Tibial nerve (tissue), 4 donors: ENCODE measurements at places on chromosomes 7 and 10. TPM values are rescaled to one million over a fixed set of nuclear protein-coding genes. Genes with fewer than 3 reads are reported as not detected.

DNA sequence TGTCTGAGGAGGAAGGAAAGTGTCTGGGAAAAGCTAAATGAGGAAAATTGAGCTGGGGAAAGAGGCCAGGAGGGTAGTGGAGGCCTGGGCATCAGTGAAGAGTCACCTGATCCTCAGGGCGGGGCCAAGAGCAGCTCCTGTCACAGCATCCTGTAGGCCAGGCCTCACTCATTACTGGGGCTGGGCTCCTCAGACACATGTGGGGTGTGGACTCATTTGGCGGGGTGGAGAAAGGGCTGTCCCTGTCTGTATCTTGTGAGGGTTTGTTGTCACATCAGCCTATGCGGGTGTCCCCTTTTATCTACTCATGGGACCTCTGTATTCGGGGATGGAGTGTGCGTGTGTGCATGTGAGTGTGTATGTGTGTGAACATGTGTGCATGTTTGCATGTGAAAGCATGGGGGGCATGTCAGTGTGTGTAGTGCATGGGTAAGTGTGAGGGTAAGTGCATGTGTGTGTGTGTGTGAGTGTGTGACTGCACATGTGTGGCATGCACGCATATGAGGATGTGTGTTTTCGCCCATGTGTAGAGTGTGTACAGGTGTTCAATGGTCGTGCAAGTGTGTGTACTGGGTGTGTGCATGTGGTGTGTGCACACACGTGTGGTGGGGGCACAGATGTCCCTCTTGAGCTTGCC lies 67.8 kb downstream of the RAMP3 start:
- no peak for DNase-seq

DNA sequence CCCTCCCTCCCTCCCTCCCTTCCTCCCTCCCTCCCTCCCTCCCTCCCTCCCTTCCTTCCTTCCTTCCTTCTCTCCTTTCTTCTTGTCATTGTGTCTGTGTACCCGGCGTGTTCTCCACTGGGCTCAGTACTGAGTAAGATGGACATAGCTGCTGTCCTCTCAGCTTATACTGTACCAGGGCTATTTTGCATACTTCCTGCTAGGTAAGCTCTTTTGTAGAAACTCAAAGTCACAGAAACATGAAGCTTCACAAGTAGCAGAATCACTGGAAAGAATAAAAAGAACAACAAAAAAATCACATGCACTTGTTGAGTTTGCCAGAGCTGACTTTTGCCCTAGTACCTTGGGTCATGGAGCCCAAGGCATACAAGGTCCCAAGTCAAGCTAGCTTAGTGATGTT lies 125.7 kb downstream of the PLPP4 start:
- no peak for DNase-seq

GRCh38 chr7:14293434-14293833 lies 304.0 kb upstream of the ETV1 start:
- DNase-seq, result no peak

GRCh38 chr7:138889582-138890498 lies 91.3 kb downstream of the KIAA1549 start:
- no peak for DNase-seq

DNA sequence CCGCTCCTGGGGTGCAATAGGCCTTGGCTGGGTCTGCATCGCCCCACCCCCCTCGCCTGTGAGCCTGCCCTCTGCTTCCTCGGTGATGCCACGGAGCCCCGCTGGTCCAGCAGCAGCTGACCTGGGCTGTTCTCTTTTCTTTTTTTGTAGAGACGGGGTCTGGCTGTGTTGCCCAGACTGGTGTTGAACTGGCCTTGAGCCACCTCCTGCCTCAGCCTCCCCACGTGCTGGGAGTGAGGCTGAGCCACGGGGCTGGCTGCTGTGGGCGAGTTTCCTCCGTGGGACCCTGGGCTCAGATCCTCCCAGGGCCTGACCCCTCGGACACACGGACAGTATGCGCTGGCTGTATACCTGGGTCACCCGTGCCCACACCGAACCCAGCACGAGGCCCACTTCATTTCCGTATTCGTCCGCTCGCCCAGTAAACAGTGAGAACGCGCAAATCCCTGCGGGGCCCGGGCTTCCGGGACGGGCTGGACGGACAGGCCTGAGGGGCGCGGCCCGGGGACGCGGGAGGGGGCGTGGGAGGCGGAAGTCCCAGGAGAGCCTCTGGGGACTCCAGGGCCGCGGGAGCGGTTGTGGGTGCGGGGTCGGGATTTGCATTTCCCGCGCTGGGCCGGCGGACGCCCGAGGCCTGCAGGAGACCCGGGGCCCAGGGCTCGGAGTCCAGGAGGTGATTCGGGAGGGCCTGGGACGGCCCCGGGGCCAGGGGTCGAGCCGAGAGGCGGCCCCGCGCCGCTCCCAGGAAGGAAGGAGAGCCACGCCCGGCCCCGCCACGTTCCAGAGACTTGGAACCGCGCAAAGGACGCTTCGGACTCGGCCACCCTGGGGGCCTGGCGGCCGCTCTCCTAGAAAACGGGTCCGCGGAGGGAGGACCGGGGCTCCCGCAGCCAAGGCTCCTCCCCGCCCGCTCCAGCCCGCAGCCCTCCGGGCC lies 57.7 kb upstream of the DNAJB6 start:
- no peak for DNase-seq

- DNase-seq, result no peak
These were observed 186.7 kb upstream of the ANK3 start for GRCh38 chr10:60576130-60577069.

- DNase-seq, result no peak
These were observed 873.5 kb downstream of the REEP3 start for GRCh38 chr10:64394744-64395143.

- DNase-seq, result no peak
These were observed 4.3 kb downstream of the PLEKHA8 start for GRCh38 chr7:30032310-30033125.

- DNase-seq, result no peak
These were observed 10.9 kb downstream of the NUB1 start for GRCh38 chr7:151352512-151352911.

GRCh38 chr7:102089175-102090098 lies 197.2 kb upstream of the SH2B2 start:
- DNase-seq, result no peak

- no peak for DNase-seq
These were observed 832 bp upstream of the TIAL1 start for GRCh38 chr10:119597405-119598186.

DNA sequence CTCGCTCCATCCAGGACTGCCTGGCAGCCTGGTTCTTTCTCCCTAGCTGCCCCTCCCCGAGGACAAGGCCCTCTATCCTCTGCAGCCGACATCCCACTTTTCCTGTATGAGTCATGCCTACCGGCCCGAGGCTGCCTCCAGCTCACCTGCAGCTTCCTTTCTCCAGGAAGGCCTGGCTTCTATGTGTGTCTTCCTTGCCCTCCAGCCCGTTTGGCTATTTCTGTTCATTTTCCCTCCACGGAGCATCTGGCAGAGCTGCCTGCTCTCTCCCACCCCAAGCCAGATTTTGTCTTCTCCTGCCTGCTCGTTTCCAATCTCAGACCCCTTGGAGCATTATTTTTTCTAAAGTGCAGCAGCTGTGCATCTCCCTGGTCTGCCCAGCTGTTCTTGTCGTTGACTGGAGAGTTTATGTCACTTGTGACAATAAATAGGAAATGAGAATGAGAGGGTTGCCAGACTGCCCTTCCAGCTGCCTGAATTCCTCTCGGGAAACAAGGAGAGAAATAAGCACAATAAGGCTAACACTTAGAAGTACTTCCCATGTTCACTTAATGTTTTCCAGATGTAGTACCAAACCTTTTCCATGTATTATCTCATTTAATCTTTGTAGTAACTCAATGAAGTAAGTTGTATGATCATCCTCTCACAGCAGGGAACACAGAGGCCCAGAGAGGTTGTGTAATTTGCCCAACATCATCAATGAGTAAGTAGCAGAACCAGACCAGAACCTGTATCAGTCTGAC lies 19.7 kb downstream of the UBTD1 start:
- no peak for DNase-seq

Gene NAT16
- not detected for total RNA-seq

Gene TBXAS1
- total RNA-seq, result 80.4 TPM

Gene PPP1R9A
- total RNA-seq, result 15.7 TPM
